ENCODE measurements at places on chromosomes 2 and 18.

GRCh38 chr2:43174368-43174916, 52.0 kb downstream of the ZFP36L2 start:
- no peak for DNase-seq

GRCh38 chr2:149737896-149738295, 150.3 kb upstream of the MMADHC start:
- DNase-seq = no peak

- DNase-seq = no peak
Observed at GRCh38 chr2:979069-979928, 28.6 kb downstream of the SNTG2 start.

- DNase-seq = peak; percentile 9
Observed at GRCh38 chr18:59272891-59273758, at the start of gene RAX. Gene RAX, minus strand, starts transcription at chr18:59273454. Its CDS starts 248 bp downstream, at chr18:59273206.

DNA sequence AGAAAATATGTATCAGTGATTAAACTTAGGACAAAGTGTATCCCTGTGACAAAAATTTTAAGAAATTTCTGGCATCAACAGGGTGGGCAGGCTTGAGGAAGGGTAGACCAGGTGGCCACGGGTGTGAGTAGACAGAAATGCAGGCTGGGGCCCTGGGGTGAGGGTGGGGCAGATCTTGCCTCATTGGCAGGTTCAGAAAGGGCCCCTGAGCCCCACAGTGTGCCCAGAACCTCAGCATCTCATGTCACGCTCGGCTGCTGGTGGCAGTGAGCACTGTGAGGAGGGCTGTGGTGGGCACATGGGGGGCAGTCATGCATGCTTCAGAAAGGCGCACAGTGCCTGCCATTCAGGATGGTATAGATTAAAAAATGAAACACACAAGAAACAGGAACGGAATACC, 7.6 kb upstream of the ASB18 start:
- DNase-seq = no peak

DNA sequence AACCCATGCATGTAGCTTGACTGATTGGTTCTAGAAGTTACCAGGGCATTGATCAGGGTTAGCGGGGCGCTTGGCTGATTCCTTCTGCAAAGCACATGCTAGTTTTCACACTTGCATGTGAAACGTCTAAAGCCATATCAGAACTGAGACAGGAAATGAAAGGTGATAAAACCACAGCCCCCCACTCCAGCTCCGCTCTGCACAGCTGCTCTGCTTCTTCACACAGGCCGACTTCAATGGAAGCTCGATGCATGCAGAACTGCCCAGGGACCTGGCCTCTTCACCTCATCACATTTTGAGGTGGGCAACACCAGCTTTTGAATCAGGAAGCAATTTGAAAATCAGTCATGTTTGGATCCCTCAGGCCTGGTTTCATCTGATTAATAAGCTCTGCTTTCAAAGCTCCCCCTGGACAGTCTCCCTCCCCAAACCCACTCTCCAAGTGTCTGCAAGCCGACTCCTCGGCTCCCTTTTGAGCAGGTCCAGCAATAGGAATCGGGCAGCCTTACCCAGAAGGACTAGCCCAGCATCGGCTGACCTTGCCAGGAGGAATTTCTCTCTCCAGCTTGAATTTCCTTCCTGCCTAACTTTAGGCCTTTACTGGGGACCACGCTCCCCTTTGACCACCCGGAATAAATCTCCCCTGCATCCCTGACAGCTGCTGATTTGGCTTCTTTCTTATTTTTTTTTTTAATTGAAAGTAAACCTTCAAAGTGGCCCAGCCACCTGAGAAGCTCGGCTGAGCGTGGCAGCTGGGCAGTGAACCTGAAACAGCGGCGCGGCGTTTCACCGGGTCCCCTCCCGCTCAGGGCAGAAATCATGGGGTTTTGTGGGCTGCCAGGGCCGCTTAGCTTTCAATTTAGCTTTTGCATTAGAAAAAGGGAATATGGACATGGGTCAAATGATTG, 31.7 kb downstream of the HRH4 start:
- no peak for DNase-seq

DNA sequence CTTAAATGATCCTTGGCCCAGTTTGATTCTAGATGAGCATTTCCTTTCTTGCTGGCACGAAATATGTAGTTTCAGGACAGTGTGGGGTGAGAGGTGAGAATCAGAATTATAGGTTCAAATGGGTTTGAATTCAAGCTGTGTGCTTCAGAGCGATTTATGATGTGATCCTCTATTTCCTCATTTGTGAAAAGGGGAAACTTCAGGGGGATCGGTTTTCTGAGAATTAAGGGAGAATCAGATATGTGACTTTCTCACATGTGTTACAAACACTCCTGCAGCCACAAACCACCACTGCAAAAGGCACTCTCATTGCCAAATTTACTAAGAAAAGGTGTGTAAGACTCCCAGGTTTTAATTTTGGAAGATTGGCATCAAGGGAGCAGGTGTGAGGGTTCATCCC, 24.4 kb downstream of the HK2 start:
- no peak for DNase-seq

DNA sequence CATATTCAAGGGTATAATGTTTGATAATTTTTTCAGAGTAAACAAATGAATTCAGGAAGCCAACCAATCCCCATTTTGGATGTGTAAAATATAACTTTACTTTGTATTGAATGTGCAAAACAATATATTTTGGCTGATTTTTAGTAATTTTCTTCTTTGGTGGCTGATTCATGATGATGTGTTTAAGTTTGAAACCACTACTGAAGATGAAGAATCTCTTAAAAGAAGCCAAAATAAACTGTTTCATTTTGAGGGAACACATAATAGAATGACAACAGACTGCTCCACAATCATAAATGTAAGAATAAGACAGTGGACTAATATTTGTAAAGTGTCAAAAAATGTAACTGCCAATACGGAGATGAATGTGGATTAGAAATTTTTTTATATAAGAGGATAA, 52.5 kb upstream of the TRIM43 start:
- no peak for DNase-seq

DNA sequence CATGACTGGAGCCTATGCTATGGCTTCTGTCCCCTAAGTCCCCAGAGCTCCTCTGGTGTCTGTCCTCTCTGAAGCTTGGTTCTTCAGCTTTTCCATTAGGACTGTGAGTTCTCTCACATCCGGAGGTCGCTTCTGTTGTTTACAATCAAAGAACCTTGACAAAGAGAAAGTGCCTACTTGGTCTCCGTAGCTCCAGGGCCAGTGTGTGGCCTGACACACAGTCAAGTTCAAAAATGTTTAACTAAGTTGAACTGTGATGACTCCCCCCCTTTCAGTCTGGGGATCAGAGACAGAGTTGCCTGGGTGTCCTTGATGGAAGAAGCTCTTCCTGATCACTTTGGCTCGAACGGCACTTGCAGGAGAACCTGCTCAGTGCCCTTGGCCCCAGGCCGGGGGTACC, 26.3 kb upstream of the YWHAQ start:
- DNase-seq = no peak

- DNase-seq = no peak
Observed at GRCh38 chr2:164363646-164364045, 257.6 kb downstream of the GRB14 start.

DNA sequence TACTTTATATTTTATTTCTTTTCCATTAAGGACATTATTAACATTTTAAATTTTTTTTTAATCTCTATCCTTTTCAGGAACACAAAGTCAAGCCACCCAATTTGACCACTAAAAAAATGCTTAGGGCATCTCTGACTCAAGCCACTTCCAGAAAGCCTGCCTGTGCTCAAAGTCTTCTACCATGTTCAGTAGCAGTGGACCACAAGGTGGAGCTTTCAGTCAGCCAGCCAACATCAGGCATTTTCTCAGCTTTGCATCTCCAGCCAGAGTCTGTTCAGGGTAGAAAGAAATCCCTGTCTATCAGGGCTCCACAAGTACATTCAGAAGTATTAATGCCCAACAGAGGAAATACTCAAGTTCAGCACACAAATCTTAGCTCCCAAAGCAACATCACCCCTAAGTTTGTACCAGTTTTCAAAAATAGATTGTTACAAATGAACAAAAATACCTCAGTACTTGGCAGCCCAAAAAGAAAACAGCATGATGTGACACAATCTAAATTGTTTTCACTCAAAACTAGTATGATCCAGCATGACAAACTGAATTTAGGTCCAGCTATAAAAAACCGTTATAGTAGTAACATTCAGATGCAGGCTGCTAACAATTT, 37.6 kb downstream of the C18orf63 start:
- peak; percentile 74 for DNase-seq

GRCh38 chr2:218301176-218301819, 9.0 kb upstream of the TMBIM1 start:
- DNase-seq = peak; percentile 73

DNA sequence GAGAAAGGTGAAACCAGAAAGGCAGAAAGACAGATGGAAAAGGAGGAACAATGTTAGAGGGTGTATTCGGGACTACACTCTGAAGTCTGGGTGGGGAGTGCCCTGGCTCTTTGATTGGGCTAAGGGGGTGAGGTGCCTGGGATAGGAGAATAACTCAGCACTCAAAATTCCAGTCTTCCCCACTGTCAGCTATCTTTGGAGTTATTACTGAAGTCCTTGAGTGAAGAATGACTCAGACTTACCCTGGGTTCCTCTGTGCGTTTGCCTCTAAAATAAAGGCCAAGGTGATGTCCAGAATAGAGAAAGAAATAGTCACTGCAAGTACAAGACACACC, 151.8 kb upstream of the SERPINE2 start:
- peak; percentile 21 for DNase-seq

- DNase-seq = no peak
Observed at GRCh38 chr2:173451118-173451517, 96.4 kb downstream of the CDCA7 start.

GRCh38 chr18:47248604-47249313, 2.7 kb downstream of the SKOR2 start:
- no peak for DNase-seq

- peak; percentile 94 for DNase-seq
Observed at GRCh38 chr2:149860276-149860921, 272.8 kb upstream of the MMADHC start.

DNA sequence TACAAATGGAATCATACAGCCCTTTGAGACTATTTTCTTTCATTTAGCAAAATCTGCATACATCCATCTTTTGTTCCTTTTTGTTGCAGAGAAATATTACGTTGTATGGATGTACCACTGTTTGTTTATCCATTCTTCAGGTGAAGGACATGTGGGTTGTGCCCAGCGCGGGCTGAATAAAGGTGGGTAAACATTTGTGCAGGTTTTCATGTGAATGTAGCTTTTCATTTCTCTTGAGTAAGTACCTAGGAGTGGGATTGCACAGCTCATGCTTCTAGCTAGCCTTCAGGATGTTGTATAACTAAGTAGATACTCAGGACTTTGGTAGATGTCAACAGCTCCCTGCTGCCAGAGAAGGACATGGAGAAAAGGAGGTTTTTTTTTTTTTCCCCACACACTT, 50.6 kb upstream of the SPRED2 start:
- no peak for DNase-seq

DNA sequence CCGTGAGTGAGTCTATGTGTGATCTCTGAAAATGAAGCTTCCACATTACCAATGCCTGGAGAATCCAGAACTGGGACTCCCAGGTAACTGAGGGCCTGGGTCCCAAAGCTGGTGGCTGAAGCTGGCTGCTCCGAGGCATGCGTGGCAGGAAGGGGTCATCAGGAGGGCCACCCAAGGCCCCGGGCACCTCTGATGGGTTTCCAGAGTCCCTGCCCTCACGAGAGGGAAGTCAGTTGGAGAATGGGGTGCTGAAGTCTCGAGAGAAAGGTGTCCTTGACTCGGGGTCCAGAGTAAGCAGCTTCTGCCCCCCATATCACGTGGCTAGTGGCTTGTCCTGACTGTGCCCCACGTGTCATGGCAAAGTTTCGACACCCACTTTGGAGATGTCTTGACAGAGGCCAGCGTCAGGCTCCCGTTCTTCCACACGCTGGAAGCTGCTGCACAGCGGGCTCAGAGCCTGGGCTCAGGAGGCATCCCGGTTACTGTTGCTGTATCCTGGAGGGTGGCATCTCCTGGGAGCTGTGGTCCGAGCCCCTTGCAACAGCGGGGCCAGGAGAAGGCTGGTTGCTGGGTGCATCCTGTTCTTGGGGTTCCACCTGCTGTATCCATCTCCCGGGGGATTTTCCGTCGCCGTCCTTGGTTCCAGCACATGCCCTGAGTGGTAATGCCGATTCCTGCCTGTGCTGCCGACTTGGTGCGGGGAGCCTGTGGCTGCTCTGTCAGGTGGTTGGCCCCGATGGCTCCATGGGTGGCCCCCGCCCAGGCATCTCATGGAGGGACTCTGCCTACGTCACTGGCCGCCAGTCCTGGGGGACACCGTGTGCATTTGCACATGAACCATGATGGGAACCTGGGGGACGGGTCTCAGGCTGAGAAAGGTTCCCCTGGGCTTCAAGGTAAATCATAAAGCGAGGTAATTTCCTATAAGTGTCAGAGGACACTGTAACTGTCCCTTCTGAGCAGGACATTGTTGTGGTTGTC, 183.3 kb upstream of the HDAC4 start:
- no peak for DNase-seq

DNA sequence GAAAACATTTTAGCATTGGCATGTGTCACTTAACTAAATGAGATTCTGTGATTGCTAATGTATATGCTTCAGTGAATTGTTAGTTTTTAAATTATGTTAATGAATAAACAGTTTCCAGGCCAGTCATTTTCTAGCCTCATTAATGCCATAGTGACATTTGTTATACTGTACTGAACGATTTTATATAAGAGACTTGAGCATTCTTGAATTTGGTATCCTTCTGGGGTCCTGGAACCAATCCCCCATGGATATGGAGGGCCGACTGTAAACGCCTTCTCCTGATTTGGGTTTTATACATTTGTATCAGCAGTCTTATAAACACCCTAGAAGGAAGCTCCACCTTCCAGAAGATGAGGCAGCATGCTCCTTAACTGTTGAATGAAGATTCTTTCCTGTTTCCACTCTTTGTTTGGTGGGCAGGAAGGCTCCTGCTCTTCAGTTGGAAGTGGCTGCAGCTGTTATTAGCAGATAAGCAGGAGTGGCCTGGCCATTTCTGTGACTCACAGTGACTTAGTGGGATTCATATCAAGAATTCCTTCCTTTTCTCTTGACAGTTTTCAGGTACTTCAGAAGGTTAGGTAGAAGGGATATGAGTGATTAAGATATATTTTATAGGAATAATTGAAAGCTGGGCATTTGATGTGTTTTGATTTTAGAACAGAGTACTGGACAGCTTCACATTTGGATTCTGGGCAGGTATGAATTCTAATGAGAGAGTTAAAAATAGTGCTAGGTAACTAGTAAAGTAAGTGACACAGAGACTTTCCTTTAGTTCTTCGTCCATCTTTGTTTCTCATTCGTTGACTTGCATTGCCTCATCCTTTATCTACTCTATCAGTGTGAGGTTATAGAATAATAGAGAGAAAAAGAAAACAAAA, 124.9 kb downstream of the PLCL1 start:
- DNase-seq = no peak

DNA sequence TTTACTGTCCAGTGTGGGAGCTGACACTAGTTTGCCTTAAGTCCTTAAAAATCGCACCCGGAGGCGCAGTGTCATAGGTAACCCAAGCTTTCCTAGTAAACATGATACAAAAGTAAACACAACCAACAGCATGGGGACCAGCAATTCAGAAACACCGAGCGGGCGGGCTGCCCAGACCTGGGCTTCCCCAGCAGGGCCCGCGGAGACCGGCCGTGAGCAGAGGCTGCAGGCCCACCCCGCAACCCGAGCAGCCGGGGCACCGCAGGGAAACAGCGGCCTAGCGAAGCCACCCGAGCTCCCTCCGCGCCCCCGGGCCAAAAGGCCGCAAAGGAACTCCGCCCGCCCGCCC, 296 bp downstream of the TTC21B start:
- peak; percentile 63 for DNase-seq

Data from iris pigment epithelial cell (primary cell).